MM.1S (cell line): ENCODE measurements at places on chromosomes 5 and 9.

DNA sequence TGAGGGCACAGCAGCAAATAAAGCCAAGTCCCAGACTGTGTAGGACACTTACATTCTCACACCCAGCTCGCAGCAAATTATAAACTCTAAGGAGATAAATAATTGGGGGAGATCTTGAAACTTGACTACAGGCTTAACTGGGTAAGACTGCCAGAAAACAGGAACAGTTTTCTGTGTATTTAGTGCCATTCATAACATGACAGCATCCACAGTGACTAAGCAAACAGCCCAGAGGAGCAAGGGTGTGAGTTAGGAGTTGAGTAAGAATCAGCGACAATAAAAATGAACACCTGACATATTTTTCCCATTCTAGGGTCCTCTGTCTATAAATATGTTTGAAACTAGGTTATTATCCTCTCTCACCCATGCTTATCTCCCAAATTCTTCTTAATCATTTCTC, 370.9 kb upstream of the WWC1 start:
- DNase-seq, result no peak

- DNase-seq, result no peak
These were observed 85.8 kb downstream of the RIC1 start for GRCh38 chr9:5714501-5715401.

DNA sequence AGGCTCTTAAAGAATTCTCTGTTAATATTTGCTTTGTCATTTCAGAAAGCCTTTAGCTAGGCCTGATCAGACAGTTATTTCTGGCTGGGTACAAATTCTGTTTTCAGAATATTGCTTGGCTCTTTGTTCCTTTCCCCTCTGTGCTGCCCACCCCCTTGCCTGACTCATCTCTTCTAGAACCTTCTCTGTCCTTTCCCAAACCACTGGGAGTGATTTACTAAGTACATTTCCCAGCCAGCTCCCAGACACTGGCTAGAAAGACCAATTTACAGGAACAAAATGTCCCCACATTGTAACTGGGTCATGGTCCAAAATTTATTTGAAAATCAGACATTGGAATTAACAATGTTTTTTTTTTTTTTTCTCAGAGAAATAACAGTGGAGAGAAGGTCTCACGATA, 133.1 kb upstream of the MAP1B start:
- no peak for DNase-seq

GRCh38 chr9:123865226-123866000, 64.5 kb downstream of the DENND1A start:
- no peak for DNase-seq

DNA sequence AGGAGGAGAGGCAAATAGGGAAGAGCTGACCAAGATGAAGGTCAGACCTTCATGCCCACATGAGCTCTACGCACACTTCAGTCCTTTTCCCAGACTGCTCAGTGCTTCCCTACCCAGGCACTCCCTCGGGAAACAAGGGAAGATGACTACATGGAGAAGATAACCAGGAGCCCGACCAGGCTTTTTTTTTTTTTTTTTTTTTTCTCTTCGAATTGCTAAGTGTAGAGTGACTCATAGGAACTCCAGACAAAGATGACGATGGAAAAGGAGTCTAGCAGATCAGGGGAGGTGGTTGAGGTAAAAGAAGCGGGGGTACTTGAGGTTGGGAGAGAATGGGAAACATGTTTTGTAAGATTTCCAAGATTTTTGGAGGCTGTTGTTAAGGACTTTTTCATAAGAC, 526.1 kb downstream of the BNC2 start:
- no peak for DNase-seq

GRCh38 chr5:147472664-147473475, 37.0 kb downstream of the DPYSL3 start:
- no peak for DNase-seq

DNA sequence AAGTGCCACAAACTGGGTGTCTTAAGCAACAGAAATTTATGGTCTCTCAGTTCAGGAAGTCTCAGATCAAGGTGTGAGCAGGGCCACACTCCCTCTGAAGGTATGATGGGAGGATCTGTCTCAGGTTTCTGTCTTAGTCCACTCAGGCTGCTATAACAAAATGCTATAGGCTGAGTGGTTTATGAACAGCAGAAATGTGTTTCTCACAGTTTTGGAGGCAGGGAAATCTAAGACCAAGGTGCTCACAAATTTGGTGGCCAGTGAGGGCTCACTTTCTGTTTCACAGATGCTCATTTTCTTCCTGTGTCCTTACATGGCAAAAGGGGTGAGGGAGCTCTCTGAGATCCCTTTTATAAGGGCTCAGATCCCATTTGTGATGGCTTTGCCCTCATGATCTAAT, 281.4 kb downstream of the CWC27 start:
- DNase-seq, result peak; percentile 39

DNA sequence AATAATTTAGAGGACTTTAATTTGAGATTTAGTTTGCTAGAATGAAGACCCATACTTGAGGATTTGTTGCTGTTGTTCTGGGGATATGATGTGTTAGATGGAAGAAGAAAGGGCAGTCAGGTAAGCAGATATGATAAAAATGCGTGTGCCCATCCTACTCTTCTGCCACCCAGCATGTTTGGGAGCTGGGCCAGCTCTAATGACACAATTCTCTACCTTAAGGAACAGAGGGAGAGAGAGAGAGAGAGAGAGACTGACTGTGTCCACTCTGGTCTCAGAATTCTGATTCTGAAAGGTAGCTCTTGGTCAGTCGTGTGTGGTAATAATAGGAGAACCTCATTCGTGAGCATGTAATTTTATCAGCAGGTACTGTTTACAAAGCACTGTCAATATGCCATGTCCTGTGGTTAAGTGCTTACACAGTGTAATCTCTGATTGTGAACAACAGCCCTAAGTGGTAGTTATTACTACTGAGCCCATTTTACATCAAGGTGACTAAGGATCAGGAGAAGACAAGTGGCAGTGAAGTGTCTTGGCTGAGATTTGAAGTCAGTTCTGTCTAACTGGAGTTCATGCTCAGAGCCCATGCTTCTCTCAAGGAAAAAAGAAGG, 307.4 kb upstream of the SEMA6A start:
- DNase-seq, result no peak
